SW 1271 (cell line): ENCODE measurements at places on chromosomes 4 and X.

- DNase-seq, result no peak
Observed at GRCh38 chr4:168028970-168029597, 63.3 kb upstream of the ANXA10 start.

DNA sequence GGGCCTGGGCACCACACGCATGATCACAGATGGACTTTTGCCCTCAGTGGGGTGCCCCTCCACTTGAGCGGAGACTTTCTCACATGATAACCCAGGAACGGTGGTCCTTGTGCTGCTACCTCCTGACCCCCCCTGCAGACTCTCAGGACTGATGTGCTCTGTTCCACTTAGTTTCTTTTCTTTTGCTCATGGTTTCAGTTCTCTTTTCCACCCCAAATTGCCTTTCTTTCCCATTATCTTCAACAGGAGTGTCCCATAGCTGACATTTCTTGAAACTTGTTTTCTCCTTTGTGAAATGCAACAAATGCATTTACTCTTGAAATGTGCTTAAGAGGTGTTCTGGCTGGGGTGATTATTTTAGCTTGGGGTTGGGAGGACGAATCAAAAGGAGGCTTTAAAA is 9.0 kb downstream of the MPC1L start:
- no peak for DNase-seq

DNA sequence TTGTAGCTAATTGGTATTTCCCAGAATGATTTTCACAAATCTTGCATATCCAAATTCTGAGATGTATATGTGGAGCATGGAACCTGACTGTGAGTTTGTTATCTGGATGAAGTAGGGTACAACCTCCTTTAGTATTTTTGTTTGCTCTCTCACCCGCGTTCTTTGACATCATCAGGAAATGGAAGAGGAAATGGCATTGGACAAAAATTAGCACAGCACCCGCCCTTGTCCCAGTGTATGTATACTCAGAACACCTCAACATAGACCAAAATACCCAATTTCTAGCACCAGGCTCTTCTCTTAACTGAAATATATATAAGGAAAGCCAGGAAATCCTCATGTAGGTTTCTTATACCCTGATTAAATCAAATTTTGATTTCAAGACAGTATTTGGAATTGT is 6.9 kb upstream of the PGRMC2 start:
- DNase-seq, result no peak

DNA sequence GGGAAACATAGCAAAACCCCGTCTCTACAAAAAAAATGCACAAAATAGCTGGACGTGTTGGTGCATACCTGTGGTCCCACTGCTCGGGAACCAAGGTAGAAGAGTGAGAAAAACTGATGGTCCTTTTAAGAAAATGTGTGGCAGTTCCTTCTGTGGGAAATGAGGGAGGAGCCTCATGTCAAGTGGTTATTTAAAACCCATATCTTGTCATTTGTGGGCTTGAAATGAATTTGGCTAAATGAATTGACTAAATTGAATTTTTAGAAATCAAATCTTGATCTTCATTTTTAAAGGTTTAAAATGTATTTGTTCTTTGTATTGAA is 16.2 kb upstream of the LAMP2 start:
- no peak for DNase-seq

- DNase-seq, result no peak
Observed at GRCh38 chrX:28379103-28379502, 208.1 kb upstream of the IL1RAPL1 start.

- no peak for DNase-seq
Observed at GRCh38 chrX:150504397-150505182, 63.8 kb upstream of the MTM1 start.

GRCh38 chr4:85180533-85180932 is 214.0 kb upstream of the WDFY3 start:
- DNase-seq, result no peak

- no peak for DNase-seq
Observed at GRCh38 chr4:183989461-183989860, 84.4 kb downstream of the STOX2 start.
